CD4-positive, alpha-beta T cell treated with Interferon alpha-2 for 1 hour (primary cell): ENCODE measurements at places on chromosomes 7 and 10.

DNA sequence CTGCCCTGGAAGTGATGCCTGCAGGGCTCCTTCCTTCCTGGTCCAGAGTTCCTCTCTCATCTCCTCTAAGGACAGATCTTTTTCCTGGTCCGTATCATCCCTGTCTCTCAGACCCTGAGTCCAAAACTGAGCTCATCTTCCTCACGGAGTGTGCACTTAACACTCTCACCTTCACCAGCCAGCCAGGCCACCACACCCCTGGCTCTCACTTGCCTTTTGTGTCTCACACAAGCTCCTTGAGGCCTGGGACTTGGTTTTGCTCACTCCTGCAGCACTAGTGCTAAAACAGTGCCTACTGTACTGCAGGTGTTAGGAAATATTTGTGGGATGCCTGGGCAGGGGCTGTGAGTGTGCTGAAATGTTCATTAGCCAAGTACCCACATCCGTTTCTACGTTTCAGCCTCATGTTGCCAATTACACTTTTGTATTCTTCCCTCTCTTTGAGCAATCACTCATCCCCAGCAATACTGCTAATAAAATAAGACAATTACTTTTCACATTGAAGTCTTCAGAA is 21.4 kb upstream of the PARP12 start:
- DNase-seq, result peak; percentile 23

DNA sequence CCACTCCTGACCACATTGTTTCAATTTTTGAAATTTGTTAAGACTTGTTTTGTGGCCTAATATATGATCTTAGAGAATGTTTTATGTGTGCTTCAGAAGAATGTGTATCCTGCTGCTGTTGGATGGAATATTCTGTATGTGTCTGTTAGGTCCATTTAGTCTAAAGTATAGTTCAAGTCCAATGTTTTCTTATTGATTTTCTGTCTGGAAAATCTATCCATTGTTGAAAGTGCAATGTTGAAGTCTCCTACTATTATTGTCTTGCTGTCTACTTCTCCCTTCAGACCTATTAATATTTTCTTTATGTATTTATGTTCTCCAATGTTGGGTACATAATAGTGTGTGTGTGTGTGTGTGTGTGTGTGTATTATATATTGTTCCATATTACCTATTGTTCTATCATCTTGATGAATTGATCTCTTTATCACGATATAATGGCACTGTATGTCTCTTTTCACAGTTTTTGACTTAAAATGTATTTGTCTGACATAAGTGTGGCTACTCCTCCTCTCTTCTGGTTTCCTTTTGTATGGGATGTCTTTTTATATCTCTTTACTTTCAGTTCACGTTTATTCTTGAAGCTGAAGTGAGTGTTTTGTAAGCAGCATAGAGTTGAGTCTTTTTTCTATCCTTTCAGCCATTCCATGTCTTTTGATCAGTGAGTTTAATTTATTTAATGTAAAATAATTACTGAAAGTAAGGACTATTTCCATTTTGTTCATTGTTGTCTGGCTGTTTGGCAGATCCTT is 61.3 kb downstream of the AKR1D1 start:
- no peak for DNase-seq

GRCh38 chr10:69559525-69559924 is 13.7 kb downstream of the NEUROG3 start:
- no peak for DNase-seq

GRCh38 chr7:1542841-1543747 is 12.6 kb downstream of the MAFK start:
- DNase-seq, result no peak

DNA sequence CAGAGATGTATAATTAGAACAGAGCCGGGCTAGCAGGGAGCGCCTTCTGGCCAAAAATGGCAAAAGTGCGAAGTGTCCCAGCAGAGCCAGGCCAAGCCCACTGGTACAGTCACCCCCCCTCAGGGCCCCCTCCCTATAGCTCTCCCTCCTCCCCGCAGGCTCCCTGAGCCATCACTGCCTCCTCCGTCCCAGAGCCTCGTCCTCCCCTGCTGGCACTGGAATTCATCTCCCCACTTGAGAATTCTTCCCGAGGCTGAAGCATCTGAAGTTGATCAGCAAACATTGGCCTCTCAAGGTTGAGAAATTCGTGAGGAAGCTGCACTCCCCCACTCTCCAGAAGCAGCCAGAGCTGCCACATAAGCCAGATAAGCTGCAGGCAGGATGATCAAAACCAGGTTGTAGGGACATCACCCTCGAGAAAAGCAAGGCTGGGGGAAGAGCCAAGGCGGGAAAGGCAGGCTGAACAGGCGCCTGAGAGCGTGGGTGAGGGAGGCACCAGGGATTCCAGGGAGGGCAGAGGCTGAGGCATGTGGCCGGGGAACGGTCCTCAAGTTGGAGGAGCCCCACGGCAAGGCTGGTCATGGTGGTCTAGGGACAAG is 23.4 kb downstream of the CAMK2G start:
- DNase-seq, result no peak

DNA sequence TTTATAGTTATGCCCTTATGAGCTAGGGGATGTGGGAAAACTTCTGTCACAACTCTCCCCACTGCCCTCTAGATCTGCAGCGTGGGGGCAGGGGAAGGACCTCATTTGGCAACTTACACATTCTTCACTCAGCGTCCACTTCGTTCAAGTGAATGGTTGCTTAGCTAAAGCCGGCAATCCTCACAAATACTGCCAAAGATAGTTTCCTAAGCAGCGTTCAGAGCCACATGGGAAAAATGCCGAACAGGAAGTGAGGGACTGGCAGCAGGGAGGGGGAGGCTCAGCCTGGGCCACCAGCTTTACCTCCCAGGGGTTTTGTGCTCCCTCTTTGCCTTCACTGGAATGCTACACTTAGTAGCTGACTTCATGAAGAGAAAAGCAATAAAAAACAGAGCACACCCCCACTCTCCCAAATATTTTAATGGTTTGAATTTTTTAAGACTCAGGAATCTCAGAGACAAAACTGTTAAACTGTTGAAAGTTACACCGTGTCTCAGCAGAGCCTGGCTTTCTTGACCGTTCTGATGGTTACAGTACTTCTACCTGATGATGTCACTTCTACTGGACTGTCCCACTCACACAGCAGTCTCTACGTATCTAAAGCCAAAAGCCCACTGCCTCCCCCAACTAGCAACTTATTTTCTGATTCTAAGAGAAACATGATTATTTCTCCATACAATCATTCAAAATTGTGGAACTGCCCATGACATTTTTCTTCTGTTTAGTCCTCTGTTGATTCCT is 10.4 kb downstream of the GRM3 start:
- no peak for DNase-seq

- no peak for DNase-seq
These were observed 69.0 kb downstream of the TAF3 start for GRCh38 chr10:7887174-7887816.

DNA sequence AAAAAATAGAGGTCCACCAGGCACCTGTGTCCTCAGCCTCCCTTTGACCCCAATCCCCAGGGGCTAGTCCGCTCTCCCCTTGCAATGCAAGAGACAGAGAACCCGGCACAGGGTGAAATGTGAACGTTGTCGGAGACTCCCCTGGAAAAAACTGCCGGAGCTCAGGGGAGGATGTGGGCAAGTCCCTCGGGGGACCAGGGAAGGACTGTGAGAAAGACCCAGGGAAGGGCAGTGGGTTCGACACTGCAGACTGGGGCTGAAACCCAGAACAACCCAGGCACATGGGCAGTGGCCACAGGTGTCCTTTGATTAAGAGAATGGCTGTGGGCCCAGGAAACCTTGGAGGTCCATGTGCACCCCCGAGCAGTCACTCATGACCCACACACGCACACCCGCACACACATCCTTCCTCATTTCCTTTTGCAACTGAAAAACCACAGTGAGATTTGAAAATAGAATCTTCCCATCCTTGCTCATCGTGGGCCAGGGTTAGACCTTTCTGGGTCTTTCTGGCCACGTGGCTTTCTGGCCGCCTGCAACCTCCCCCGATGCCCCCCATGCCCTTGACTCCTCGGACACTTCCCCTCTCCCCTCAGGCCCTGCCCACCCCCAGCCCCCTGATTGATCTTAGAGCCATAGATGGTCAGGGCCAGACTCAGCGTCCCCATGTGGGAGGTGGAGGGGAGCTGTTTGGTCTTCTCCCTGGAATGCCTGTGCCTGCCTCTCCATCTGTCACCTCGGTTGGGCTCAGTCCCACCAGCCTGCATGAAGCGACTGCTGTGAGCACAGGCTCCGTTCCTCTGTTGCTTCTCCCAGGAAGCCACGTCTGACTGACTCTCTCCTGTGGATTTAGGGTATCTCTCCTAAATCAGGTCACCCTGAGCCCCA is 7.9 kb downstream of the LAT2 start:
- DNase-seq, result peak; percentile 33

DNA sequence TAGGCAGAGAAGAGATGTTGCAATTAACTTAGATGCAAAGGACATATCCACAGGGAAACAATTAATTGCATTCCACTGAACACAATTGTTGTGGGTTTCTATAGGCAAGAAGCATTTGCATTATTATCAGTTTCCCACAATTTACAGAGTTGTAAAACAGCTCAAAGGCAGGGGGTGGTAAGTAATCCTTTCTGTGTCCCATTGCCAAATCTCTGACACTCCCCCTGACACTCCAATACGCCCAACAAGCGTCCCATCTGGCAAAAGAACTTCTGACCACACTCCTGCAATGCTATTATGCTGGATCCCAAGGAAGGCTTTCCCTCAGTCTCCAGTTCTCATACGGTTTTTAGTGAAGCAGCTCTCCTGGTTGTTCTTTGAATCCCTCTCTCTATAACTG is 179.8 kb downstream of the CXCL12 start:
- DNase-seq, result no peak

DNA sequence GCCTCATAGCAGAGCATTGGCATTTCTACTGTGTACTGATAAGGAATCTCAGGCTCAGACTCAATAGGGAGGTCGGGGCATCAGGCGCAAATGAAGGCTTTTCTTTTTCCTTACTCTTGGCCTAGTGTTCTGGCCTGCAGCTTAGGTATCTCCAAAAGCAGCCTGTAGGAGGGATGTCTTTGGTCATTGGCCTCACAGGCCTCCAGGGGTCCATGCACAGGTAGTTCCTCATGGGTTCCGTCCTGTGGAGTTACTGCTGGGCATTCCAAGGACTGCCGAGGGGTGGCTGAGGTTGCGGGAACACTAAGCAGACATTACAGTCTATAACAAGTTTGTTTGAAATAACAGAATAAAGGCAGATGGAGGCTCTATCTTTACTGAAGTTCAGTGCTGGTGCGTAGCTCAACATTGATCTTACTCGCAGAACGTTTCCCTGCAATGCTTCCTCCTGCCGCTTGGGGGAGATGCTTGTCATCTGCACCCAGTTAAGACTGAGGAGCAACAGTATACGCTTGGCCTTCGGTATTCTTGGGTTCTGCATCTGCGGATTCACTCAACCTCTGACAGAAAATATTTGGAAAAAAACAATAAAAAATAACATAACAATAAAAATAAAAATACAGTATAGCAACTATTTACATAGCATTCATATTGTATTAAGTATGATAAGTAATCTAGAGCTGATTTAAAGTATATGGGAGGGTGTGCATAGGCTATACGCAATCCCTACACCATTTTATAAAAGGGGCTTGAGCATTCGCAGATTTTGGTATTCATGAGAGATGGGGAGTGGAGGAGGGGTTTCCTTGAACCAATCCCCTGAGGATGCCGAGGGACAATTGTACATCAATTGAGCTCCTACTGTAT is 58.9 kb downstream of the SH2D4B start:
- DNase-seq, result peak; percentile 58

DNA sequence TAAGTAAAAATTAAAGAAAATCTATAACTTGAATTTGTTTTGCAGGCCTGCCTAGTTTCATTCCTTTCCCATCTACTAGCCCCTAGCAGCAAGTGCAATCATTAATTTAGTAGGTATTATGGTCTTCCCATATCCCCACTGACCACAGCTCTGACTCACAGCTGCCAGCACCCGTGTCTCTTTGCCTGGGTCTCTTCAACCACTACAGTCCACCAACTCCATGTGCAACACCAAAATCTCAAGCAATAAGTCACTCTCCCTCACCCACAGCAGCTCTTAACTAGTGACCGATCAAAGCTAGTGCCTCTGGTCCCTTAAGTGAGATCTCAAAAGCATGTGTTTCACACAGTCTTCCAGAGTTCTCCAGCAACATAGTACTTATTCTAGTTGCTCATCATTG is 26.0 kb upstream of the THSD7A start:
- no peak for DNase-seq

GRCh38 chr7:15085366-15085765 is 182.8 kb upstream of the DGKB start:
- no peak for DNase-seq

GRCh38 chr7:2800931-2801688 is 43.0 kb downstream of the GNA12 start:
- no peak for DNase-seq

- no peak for DNase-seq
These were observed 114.6 kb downstream of the LRMDA start for GRCh38 chr10:75546004-75546403.

GRCh38 chr10:76554478-76554877 is 1083.1 kb downstream of the KCNMA1 start:
- DNase-seq, result no peak

- no peak for DNase-seq
These were observed 23.3 kb downstream of the SLC13A4 start for GRCh38 chr7:135704698-135705097.

- DNase-seq, result no peak
These were observed 3.1 kb downstream of the CYREN start for GRCh38 chr7:135167365-135167917.

DNA sequence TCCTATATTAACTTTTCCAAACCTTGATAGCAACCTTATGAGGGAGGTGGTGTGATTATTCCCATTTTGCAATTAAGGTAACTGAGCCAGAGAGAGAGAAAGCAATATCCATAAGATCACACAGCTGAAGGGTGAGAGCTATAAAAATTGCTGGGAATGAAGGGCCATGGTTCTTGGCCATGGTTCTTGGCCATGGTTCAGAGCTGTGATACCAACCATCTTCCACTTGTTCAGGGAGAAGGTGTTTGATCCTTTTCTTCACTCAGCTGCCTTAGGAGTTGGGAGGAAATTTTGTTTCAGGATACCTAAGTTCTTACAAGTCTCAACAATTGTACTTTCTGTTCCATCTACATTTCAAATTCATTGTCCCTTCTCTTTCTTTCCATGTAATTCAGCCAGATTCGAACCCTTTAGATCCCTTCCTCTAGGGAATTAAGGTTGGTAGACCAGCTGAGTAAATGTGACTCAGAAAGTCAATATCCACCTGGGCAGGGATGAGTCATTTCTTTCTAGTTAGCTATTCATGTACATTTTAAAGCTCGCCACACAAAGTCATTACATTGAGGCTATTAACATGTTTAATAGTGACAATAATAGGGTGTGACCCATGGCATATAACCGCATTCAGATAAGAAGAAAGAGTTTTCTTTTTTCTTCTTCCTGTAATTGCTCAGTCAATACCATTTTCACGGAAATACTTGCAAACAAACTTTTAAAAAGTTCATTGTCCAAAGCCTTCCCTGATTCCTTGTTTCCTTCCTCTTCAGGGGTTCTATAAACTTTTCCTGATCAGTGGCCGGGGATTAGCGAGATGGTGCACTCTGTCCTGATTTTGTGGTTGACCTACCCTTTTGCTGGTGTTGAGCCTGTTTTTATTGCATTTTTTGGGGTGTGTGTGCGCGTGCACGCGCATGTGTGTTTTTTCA is 143.4 kb downstream of the TCF7L2 start:
- DNase-seq, result peak; percentile 37

- DNase-seq, result no peak
These were observed 88.3 kb downstream of the CHN2 start for GRCh38 chr7:29282819-29283414.
